ENCODE measurements at places on chromosomes 3 and 15.

GRCh38 chr3:146581951-146582467 is 23.1 kb downstream of the PLSCR5 start:
- no peak for DNase-seq

- no peak for DNase-seq
Measured at GRCh38 chr15:96038650-96039049, 291.9 kb upstream of the NR2F2 start.

- no peak for DNase-seq
Measured at GRCh38 chr15:71079208-71080044, 35.8 kb upstream of the THSD4 start.

- DNase-seq, result no peak
Measured at GRCh38 chr3:137121704-137122314, 164.0 kb downstream of the IL20RB start.

GRCh38 chr3:62287392-62287927 is 85.9 kb downstream of the FEZF2 start:
- DNase-seq, result no peak
